Stimulated activated CD4-positive, alpha-beta T cell treated with anti-CD3 and anti-CD28 coated beads, TNF-alpha, amount 100 ng/mL, for 1 hour (primary cell): ENCODE measurements at places on chromosomes 1 and 21.
A peak's percentile ranks its signal among the peaks of the same experiment; 100 is the strongest.

- peak; percentile 31 for DNase-seq
Measured at GRCh38 chr1:202135221-202135721, 9.3 kb downstream of the ARL8A start.

DNA sequence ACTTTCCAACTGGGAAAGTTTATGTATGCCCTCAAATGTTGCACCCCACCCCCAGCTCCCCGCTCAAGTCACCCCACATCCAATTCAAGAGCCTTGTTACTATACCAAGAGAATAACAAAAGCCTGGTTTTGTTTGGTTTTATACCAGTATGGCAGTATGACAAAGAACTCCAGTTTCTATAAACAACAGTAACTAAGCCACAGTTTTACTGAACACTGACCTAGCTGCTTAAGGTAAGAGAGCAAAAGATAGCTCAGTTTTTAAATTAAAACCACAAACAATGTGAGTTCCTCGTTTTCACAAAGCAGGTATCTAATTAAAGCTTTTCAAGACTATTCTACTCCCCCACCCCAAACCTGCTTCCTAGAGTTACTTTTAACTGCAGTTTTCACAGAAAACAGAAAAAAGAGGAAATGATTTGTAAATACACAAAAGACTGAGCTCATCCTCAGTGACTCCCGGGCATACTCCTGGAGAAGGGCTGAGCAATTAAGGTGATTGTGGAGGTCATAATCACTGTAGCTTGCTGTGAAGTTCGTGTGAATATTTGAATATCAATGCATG is 59.3 kb upstream of the LHX8 start:
- DNase-seq: no peak

GRCh38 chr1:152917794-152918193 is 9.4 kb downstream of the IVL start:
- DNase-seq: no peak

DNA sequence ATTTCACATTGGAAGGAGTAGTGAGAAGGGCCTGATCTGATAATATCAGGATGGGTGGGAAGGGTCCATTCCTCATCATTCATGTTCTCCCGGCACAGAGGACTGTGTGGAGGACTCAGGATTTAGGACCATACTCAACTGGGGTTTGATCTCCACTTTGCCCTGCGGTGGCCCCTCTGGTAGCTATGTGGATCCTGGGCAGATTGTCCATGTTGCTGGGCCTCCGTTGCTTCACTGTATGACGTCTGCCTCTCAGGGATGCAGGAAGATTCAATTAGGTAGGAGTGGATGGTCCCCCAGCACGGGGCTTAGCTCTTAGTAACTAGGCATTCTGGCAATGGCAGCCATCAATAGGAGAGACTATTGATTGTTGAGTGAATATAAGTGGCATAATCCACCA is 2.3 kb downstream of the ETS2 start:
- no peak for DNase-seq

- DNase-seq: no peak
Measured at GRCh38 chr1:7511381-7511780, 259.7 kb upstream of the VAMP3 start.

- DNase-seq: no peak
Measured at GRCh38 chr1:211714154-211714553, 38.7 kb upstream of the NEK2 start.

DNA sequence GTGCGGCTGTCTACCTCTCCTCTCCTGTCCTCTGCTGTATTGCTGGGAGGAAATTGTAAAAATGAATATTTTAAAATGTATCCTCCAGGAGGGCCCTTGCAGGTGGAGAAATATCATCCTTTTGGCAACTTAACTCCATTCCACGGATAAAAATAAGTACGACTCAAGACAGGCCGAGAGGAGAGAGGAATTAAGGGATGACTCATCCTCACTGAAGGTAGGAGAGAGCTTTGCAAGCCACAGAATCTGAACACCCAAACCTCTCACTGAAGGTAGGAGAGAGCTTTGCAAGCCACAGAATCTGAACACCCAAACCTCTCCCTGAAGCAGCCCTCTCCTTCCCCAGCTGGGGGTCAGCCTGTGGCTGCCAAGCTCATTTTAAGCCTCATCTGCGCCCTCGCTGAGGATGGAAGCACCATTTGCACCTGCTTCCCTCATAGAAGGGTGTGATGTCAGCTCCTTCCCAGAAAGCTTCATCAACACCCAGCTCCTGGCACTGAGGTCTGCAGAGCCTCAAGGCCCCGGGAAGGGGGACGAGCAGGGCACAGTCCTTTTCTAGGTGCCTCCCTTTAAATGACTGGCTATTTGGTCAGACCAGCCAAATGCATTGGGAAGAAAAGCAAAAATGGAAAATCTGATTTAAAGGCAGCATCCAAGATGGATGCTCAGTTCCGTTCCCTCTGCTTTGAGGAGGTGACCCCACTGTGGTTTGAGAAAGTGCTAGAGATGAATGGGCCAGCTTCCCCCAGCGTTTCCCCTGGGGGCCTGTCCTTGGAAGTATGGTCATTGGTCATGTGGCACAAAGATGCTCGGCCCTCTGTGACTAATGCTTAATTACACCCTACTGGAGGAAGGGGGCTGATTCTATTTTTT is 12.9 kb upstream of the SELENON start:
- DNase-seq: no peak

GRCh38 chr1:93489756-93490155 is 41.8 kb downstream of the FNBP1L start:
- no peak for DNase-seq

GRCh38 chr1:96370757-96371156 is 350.8 kb upstream of the PTBP2 start:
- DNase-seq: no peak

- DNase-seq: no peak
Measured at GRCh38 chr1:53431805-53432565, 27.2 kb upstream of the DMRTB1 start.

- peak; percentile 70 for DNase-seq
Measured at GRCh38 chr1:151594143-151594625, 17.7 kb upstream of the SNX27 start.

GRCh38 chr1:72649991-72650390 is 367.7 kb upstream of the NEGR1 start:
- no peak for DNase-seq

DNA sequence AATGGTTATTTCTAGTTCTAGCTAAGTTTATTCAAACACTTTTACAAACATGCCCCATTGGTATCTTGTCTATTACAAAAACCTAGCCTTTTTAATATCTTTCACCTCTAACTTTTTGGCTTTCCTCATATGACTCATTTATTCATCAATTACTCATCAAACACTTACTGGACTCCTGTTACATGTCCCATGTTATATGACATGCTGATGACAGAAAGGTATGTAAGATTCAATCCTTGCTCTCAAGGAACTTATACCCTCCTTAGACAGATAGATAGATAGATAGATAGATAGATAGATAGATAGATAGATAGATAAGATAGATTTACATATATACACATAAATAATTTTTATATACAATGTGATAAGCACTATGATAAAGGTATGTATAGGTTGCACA is 33.9 kb upstream of the INSL5 start:
- DNase-seq: no peak

GRCh38 chr1:168035345-168035744 is 98.5 kb upstream of the MPC2 start:
- no peak for DNase-seq

- DNase-seq: no peak
Measured at GRCh38 chr1:153760440-153760839, 14.8 kb upstream of the SLC27A3 start.

GRCh38 chr1:35112668-35113067 is 33.5 kb downstream of the ZMYM1 start:
- no peak for DNase-seq

DNA sequence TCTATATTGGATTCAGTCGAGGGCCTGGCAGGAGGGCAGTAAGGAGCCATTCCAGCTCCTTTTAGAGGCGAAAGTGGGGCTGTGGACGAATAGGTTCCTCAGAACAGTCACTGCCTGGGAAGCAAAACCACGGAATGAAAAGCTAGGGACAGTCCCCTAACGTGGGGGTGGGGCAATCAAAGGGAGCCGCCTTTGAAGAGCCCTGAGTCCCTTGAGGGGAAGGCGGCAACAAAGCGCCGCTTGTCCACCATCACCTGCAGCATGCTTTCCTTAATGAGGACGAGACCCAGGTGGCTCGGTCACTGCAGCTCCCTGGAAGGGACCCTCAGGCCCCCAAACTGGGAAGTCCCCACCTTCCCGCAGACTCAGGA is 184.7 kb downstream of the ETS2 start:
- no peak for DNase-seq

GRCh38 chr1:53729456-53730223 is 9.3 kb downstream of the GLIS1 start:
- no peak for DNase-seq

- no peak for DNase-seq
Measured at GRCh38 chr1:100926240-100926639, 30.4 kb downstream of the SLC30A7 start.

GRCh38 chr1:155013632-155014031 is 11.0 kb downstream of the ZBTB7B start:
- no peak for DNase-seq

GRCh38 chr1:47834326-47834725 is 162.9 kb downstream of the TRABD2B start:
- no peak for DNase-seq

DNA sequence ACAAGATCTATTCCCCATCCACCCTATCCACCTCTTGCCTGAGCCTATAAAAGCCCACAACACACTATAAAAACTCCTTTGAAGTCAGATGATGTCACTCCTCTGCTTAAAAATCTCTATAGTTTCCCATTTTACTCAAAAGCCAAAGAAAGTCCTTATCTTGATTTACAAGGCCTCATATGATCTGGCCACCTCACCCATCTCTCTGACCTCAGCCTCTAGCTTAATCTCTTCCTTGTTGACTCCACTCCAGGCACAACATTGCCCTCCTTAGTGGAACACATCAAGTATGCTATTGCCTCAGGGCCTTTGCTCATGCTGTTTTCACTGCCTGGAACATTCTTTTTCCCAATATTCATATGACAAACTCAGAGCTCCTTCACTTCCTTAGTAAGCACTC is 33.3 kb downstream of the ZNF281 start:
- DNase-seq: no peak

- no peak for DNase-seq
Measured at GRCh38 chr1:206971029-206971655, 882 bp upstream of the FCAMR start.

GRCh38 chr1:52814465-52814864 is 28.1 kb upstream of the ZYG11A start:
- no peak for DNase-seq

- no peak for DNase-seq
Measured at GRCh38 chr1:62989497-62989896, 205.6 kb downstream of the ATG4C start.

DNA sequence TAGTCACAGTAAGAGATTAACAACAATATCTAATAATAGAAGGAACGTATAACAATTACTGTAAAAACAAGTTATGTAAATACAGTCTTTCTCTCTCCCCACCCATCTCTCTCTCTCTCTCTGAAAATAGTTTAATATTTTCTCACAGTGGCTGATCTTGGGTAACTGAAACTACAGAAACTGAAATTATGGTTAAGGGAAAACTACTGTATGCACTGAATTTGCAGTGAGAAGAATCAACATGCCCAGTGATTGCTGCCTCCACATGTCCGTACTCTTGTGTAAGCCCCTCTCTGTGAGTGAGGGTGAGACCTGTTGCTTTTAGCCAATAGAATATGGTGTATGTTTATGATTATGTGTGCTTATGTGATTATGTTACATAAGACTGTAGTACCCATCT is 1.6 kb downstream of the KRTAP6-1 start:
- no peak for DNase-seq

DNA sequence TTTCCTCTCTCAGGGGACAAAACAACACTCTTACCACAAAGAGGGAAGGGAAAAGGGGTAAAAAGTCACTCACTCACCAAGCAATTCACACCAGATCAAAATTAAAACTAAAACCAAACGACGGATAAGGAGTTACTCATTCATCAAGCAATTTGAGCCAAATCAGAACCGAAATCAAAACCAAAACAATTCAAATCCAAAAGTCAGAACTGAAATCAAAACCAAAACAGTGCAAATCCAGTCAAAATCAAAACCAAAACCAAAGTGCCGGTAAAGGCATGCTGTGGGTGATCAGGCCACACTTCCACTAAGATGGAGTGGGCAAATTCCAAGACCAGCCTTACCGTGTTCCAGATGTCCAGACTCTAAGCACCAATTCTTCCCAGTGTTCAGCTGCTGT is 717.9 kb downstream of the AMY1C start:
- no peak for DNase-seq

DNA sequence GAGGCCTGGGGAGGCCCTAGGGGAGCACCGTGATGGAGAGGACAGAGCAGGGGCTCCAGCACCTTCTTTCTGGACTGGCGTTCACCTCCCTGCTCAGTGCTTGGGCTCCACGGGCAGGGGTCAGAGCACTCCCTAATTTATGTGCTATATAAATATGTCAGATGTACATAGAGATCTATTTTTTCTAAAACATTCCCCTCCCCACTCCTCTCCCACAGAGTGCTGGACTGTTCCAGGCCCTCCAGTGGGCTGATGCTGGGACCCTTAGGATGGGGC is 5.2 kb downstream of the ELF3 start:
- no peak for DNase-seq

- DNase-seq: no peak
Measured at GRCh38 chr1:40971966-40972365, 7.5 kb upstream of the CTPS1 start.

DNA sequence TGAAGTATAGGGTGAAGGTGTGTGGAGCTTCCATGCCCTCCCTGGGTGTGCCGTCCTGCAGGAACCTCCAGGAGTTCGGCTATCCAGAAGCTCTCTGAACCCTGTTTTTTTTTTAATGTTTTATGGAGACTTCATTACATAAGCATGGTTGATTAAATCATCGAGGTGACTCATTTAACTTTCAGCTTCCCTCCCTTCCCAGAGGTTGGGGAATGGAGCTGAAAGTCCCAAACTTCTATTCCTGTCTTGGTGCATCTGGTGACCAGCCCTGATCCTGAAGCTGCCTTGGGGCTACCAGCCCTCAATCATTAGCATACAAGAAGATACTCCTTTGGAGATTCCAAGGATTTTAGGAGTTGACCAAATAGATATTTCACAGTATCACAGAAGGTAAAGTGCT is 9.5 kb downstream of the RRP15 start:
- DNase-seq: no peak

DNA sequence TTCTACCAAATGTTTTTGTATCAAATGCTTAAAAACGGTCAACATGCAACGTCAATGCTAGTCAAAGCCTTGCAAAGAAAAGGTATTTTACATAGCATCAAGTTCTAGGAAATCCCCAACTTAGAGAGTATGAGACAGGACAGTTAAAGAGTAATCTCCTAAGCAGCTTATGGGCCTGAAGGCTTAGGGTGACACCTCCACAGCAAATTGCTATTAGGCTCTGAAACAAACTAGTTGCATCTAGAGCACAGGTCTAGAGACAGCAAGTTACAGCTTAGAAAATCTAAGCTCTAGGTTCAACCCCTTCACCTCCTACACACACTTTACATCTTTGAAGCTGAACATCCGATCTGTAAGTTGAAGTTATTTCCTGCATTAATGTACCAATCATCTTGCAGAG is 13.7 kb downstream of the PABPC4 start:
- no peak for DNase-seq

DNA sequence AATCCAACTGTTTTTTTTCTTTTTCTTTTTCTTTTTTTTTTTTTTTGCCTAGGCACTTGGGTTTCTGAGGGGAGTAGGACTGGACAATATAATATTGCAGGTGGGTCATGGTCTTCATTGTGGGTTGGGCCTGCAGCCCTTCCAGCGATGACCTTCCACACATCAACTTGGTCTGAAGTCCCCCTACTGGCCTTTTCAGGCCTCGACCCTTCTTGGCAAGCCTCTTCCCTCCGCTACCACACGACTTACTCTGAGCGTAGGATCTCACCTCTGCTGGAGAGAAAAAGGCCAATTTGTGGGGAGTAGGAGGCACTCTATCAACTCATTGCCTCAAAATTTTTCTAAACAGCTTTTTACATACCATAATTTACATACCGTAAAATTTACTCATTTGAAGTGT is 51.1 kb upstream of the GRIK3 start:
- DNase-seq: no peak
